ENCODE measurements at places on chromosomes 1 and 21.

- no peak for DNase-seq
These were observed at the start of gene A3GALT2 for GRCh38 chr1:33320619-33321165. Gene A3GALT2, minus strand, starts transcription at chr1:33321098. Its CDS starts 0 bp downstream, at chr1:33321098.

DNA sequence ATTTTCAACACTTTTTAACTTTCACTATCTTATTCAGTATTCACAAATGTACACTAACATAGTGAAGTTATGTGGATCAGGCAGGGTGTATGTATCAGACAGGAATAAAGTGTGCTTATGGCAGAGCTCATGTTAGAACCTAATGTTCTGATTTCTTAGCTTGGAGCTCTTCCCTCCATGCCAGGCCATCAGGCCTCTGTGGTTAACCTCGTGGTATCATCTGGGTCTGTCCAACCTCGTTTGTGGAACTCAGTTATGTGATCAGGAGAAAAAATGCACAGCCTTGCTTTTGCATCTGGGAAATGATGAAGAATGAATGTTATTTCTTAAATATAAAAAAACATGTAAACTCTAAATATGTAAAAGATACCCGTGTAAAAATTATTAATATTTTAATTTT, 86.9 kb downstream of the MPZL1 start:
- no peak for DNase-seq

DNA sequence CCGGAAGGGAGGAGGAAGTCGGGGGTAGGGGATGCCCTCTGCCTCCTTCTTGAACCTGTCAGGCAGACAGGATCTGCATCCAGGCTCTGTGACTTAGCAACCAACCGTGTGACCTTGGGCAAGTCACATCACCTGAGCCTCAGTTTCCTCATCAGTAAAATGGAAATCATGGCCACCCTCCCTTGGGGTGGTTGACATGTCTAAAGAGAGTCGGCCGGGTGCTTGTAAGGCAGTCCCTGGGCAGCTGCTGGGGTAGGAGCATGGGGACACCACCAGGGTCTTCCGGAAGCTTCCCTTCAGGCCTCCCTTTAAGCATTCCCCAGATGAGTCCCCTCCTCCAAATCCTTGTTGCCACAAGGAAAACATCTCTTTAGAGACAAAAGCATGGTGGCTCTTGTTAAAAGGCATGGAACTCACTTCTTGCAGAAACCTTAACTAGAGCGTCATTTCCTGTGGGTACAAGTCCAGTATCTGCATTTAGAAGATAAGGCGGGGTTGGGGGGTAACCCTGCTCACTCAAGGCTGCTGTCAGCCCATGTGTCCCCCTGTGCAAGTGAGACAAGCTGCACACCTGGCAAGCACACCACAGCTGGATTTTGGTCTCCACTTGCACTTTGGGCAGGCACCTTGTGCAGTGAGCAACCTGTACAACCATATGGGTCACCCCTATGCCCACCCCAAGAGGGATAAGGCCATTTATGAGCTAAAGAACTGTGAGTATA, 10.4 kb downstream of the CLCNKB start:
- DNase-seq = no peak

DNA sequence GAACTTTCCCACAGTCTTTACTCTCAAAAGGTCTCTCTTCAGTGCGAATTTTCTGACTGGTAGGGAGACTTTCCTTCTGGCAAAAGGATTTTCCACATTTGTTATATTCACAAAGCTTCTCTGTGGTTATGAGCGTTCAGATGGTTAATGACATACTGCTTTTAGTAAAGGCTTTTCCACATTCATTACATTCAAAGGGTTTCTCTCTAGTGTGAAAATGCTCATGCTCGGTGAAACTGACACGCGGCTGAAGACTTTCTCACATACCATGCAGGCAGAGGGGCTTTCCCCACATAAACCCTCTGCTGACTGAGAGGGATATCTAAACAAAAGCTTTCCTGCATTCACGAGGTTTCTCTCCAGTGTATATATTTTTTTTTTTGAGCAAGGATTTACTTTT, 9.9 kb upstream of the KLF18 start:
- no peak for DNase-seq

GRCh38 chr1:162500805-162501204, 3.2 kb downstream of the UHMK1 start:
- no peak for DNase-seq

DNA sequence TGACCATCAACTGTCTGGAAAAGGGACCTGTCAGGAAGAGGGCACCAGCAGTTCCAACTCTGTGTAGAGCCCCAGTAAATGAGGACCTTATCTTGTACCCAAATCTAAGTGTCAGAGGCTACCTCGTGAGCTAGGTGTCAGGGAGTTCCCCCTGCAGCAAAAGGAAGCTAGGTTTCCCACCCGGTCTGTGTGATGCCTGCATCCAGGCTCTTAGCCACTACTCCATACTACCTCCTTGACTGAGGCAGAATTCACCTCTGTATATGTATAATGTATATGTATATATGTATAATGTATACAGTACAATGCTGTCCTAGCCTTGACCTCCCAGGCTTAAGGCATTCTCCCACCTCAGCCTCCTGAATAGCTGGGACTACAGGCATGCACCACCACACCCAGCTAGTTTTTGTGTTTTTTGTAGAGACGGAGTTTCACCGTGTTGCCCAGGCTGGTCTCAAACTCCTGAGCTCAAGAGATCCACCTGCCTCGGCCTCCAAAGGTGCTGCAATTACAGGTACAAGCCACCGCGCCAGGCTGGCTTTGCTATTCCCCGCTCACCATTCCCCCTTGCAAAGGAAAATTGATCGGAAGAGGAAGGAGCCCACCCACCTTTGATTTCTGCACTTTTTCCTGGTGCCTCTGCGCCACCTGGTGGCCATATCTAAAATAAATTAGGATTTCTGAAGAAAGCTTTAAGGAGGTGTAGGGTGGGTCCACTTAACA, 15.7 kb upstream of the LUZP1 start:
- no peak for DNase-seq

All from HFF-Myc (cell line).